Omental fat pad (tissue), 4 donors: ENCODE measurements at places on chromosomes 16 and 17.

DNA sequence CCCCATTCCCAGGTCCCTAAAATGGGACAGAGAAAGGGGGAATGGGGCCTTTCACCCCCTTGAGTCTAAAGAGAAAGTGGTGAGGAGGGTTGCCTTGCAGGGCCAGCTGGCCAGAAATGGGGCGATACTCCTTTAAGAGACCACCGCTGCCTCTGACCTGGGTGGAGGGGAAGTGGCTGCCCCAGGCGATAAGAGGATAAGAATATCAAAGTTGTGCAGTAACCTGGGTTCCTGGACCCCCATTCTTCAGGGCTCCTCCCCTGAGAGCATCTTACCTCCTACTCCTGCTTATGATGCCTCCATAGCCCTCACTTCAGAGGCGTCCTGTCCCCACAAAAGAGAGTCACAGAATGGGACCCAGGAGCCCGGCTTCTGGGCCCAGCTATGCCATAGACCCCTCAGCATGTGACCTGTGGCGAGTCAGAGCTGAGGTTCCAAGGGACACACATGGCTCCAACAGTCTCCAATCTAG, 5.2 kb upstream of the TSPOAP1 start:
- no peak for DNase-seq

DNA sequence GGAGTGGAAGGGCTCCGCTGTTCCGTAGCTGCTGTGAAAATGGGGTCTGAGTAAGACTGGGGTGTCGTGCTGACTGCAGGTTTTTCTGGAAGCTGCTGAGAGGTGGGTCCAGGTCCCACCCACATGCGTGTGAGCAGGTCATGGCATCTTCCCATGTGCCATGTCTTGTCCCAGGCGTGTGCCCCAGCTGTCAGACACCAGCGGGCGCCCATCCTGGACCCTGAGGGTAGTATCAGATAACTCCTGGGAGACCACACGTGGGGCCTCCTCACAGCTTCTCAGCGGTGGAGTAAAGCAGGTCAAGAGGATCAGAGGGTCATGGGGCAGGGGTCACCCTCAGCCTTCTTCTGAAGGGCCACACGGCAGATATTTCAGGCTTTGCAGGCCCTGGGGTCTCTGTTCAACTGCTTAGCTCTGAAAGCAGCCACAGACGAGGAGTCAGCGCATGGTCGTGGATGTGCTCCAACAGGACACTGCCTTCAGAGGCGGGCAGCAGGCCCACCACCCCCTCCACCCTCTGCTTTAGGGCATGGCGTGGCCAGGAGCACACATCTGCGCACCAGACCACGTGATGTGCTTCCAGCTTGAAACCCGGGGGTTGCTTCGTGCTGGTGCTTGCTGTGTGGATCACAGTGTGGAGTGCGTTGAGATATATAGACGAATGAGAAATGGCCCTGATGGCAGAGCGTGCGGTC, 68.7 kb downstream of the BANP start:
- no peak for DNase-seq

DNA sequence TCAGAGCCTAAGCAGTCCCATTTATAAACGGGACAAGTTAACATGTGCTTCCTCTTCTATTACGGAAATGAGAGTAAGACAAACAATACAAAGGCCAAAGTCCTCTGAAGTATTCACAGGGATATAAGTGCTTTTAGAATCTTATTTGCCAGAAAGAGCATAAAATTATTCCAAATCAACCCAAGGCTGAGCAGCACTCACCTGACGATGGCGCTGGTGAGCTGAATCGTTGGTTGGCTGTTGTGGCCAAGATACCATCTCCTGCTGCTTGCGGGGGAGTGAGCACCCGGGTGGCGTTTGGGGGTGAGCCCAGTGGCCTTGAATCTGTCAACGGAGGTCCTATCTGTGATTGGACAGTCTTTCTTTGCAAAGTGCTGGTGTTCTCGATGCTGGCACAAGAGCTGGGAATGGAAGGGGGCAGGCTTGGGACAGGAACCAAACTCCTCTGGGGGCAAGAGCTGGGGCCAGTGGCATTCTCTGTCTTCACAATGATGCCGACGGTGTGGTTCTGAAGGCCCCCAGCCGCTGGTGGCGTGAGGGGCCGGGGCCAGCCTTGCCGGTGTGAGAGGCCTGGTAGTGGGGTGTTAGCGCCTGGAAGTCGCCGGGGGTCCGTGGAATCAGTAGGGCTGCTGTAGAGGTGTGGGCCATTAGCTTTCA, 9.5 kb upstream of the DHRS13 start:
- DNase-seq = no peak

DNA sequence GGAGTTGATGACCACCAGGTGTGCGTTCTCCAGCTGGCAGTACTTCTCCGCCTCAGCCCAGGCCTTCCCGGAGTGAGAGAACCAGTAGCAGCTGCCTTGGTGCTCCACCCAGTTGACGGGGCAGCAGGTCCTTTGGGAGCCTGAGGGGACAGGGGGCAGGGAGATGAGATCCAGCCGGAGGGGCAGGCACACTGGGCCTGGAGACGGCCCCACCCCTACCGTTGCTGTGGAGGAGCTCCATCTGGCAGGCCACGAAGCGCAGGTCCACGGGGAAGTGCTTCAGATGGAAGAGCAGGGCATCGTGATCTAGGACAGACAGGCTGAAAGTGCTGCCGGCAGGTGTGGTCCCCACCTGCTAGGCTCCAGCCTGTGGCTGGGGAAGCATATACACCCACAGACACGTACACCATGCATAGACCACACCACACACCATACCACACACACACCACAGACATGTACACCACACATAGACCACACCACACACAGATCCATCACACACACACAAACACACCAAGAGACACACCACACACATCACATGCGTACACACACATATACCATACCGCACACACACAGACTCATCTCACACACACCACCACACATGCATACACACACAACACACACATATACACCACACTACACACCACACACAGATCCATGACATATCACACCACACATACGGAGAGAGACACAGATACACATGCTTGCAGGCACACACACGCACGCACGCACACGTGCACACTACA, 7.4 kb downstream of the ASGR2 start:
- DNase-seq = no peak

DNA sequence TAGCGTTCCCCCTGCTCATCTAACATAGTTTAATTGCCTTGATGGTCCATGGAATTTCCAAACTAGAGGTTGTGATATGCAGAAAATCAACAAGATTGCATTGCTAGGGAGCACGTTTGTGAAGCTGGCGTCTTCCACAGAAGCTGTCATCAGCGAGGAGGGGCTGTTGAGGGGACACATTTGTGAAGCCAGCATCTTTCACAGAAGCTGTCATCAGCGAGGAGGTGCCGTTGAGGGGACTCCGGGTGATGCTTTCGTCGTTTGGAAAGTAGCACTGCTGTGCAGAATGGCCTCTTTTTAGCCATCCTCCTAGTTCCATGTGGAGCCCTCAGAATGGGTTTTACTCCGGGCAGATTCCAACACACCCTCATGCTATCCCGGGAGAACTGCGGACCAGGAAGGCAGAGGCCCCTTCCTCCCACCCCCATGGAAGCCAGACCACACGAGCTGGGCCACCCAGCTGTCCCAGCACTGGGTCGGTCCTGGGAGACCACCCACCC, 119.6 kb upstream of the CHMP6 start:
- no peak for DNase-seq

DNA sequence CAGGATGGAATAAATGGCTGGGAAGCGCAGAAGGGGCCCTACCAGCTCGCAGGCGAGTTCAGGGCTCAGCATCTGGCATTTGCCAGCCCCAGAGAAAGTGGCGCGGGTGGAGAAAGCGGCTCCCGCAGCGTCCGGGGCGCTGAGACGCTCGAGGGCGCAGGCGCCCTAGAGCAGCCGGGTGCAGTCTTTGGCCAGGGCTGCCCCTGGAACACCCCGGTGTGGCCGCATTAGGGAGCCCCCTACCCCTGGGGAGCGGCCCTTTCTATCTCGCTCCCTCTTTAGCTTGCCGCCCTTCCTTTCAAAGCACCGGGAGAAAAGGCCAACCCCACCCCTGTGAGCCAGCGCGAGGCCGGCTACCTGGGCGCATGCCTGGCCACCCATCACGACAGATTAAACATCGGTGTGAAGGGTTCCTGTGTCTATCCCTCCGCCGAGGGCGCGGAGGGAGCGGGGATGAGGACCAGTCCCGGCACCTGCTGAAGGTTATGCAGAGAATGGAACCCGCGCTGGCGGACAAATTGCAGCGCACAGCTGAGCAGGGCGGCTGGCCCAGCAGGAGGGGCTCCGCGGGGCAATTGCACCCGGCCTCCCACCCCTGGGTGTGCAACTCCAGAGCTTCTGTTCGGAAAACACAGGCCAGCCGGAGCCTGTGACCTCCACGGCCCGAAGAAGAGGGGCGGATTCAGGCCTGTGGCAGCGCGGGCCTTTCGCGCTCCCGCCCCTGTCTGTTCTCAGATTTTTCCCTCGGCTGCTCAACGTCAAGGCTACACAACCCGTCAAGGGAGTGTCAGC, 15.6 kb upstream of the FOXF1 start:
- DNase-seq = no peak

- DNase-seq = no peak
Observed at GRCh38 chr17:49588312-49588711, 12.6 kb downstream of the NXPH3 start.

DNA sequence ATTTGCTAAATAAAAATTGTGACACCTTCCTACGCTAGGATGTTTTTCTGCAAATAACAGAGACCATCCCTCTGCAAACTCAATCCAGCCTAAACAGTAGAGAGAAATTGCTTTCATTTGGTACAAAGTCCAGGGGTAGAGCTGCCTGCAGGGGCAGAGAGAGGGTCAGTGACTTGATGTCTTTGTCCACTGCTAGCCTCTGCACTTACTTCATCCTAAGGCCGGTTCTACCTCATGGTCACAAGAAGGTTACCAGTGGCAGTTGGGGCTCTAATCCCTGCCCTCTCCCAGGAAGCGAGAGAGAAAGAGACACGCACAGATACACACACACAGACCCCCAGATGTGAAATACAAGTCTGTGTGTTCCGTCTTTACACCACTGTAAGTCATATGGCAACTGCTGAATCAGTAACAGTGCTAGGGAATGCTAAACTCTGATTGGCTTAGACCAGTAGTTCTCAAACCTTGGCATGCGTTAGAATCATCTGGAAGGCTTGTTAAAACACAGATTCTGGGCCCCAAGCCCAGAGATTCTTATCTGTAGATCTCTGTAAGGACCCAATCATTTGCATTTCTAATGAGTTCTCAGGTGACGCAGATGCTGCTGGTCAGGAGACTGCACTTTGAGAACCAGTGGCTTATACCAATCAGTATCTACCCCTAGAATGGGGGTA, 13.1 kb upstream of the LPCAT2 start:
- DNase-seq = no peak

DNA sequence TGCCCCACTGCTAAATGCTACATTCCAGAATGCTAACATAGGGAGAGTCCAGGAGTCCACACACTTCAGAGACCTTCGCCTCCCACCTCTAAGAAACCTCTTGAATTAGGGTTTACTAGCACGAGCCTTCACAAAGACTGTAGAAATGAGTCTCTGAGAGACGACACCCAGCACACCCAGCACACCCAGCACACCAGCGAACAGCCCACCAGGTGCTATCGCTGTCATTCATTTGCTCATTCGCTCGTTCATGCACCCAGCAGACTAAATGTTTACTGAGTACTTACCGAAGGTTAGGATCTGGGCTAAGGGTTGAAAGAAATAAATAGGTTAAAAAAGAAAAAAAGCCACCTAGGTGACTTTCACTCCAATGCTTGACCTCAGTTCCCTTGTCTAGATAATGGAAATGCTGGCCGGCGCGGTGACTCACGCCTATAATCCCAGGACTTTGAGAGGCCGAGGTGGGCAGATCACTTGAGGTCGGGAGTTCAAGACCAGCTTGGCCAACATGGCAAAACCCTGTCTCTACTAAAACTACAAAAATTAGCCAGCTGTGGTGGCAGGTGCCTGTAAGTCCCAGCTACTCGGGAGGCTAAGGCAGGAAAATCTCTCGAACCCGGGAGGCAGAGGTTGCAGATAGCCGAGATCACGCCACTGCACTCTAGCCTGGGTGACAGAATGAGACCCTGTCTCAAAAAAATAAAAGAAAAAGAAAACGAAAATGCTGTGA, 100.8 kb downstream of the ADCY9 start:
- no peak for DNase-seq

- no peak for DNase-seq
Observed at GRCh38 chr16:68356249-68356918, 45.6 kb downstream of the PRMT7 start.
